Parietal lobe (tissue), 2 donors: ENCODE measurements at places on chromosomes 6 and 20. TPM values are rescaled to one million over a fixed set of nuclear protein-coding genes. Genes with fewer than 3 reads are reported as not detected.

IL22RA2 gene
- not detected for total RNA-seq

KHDRBS2 gene
- 98.6 TPM for total RNA-seq

COL19A1 gene
- total RNA-seq: 4.7 TPM

CALHM4 gene
- not detected for total RNA-seq

ESR1 gene
- total RNA-seq: under 0.01 TPM

SLC22A3 gene
- 1.3 TPM for total RNA-seq

POU3F2 gene
- total RNA-seq: 162 TPM

RAET1E gene
- not detected for total RNA-seq

APOBEC2 gene
- total RNA-seq: not detected

IYD gene
- total RNA-seq: not detected

TRIM40 gene
- not detected for total RNA-seq

METTL24 gene
- total RNA-seq: 1.6 TPM

LAMA2 gene
- total RNA-seq: 7.2 TPM

GSTA2 gene
- total RNA-seq: not detected

FNDC11 gene
- 4.1 TPM for total RNA-seq

TMEM200A gene
- total RNA-seq: 25.0 TPM

OLIG3 gene
- total RNA-seq: not detected

HUS1B gene
- total RNA-seq: 8.8 TPM

OR2H2 gene
- not detected for total RNA-seq

SEMG1 gene
- total RNA-seq: not detected

MOCS1 gene
- 5.9 TPM for total RNA-seq

GRIK2 gene
- 245 TPM for total RNA-seq

AAR2 gene
- 24.4 TPM for total RNA-seq

ZC2HC1B gene
- total RNA-seq: not detected

SLC12A5 gene
- 33.8 TPM for total RNA-seq

C6orf163 gene
- total RNA-seq: 23.5 TPM

PRSS16 gene
- total RNA-seq: 0.31 TPM

GPR6 gene
- 1.3 TPM for total RNA-seq

COL21A1 gene
- total RNA-seq: 1.3 TPM

KCNQ5 gene
- 26.9 TPM for total RNA-seq

RIMS4 gene
- total RNA-seq: 52.0 TPM

CST7 gene
- not detected for total RNA-seq

OPRL1 gene
- 11.0 TPM for total RNA-seq

NKAIN2 gene
- 133 TPM for total RNA-seq

FANCE gene
- total RNA-seq: 10.3 TPM

COL12A1 gene
- total RNA-seq: 67.3 TPM

LAMA4 gene
- 26.0 TPM for total RNA-seq

FBXL4 gene
- total RNA-seq: 32.6 TPM

EPPIN gene
- not detected for total RNA-seq

B3GALT4 gene
- 12.8 TPM for total RNA-seq

SYNDIG1 gene
- total RNA-seq: 67.0 TPM

MOXD1 gene
- total RNA-seq: 26.9 TPM

PIGU gene
- 30.0 TPM for total RNA-seq

COL9A3 gene
- 27.9 TPM for total RNA-seq

PRL gene
- total RNA-seq: not detected

PRELID3B gene
- 42.9 TPM for total RNA-seq

PAK5 gene
- 67.0 TPM for total RNA-seq

ABHD16B gene
- total RNA-seq: not detected

ATXN1 gene
- 202 TPM for total RNA-seq

MAPK14 gene
- total RNA-seq: 102 TPM

AKIRIN2 gene
- total RNA-seq: 66.4 TPM

FAM120B gene
- 52.0 TPM for total RNA-seq

WFDC5 gene
- not detected for total RNA-seq

CST5 gene
- not detected for total RNA-seq
